ENCODE measurements at places on chromosomes 7 and 10.

DNA sequence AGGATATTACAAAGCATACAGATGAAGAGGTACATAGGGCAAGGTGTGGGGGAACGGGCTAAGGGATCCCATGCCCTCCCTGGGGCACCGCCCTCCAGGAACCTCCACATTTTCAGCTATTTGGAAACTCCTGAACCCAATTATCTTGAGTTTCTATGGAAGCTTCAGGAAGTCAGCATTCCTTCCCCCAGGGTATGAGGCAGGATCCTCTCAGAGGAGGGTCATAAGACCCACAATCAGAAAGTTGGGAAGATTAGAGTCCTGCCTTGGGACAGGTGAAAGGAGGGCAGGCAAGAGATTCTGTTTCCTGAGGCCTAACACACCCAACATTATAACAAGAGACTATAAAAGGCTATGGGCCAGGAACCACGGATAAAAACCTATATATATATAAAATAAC is 98.0 kb downstream of the RALA start:
- DNase-seq, result no peak

GRCh38 chr10:117938104-117938503 is 108.6 kb downstream of the RAB11FIP2 start:
- no peak for DNase-seq

- no peak for DNase-seq
Measured at GRCh38 chr7:43113622-43114457, 1.4 kb downstream of the HECW1 start.

GRCh38 chr7:156661637-156662036 is 21.1 kb downstream of the RNF32 start:
- no peak for DNase-seq

DNA sequence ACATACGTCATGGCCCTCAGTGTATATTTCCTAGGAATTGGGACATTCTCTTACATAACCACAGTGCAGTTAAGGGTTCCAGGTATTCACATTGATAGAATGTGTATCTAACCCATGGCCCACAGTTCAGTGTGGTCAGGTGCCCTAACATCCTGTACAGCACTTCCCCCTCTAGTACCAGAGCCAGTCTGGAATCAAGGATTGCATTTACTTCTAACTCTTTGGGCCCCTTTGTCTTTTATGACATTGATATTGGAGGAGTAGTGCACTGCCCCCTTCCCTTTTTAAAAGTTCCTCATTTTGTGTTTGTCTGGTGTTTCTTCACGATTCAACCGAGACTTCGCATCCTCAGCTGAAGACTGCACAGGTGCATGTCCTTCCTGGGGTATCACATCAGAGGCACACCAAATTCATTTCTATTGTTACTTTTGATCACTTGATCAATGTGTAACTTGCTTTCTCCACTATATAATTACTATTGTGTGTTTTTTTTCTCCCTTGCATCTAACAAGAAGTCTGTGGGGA is 22.4 kb upstream of the NPFFR1 start:
- DNase-seq, result no peak

DNA sequence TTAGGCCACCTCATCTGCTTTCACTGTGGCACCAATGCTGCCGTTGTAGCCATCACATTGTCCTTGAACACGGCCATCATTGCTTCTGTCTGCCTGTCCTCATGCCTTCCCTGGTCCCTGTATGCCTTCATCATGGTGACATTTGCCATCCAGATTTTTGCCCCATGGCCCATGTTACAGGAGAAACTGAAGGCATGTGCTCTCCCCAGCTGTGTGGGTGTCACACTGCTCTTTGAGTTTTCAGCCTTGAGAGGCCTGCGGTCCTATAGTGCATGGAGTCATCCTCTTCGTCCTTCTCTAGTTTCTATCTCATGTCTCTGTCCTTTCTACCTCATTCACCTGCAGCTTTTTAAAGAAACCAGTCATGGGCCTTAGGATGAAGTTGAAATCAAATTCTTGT is 6.2 kb upstream of the SLC26A3 start:
- no peak for DNase-seq

- no peak for DNase-seq
Measured at GRCh38 chr10:48811917-48812316, 127.2 kb downstream of the WDFY4 start.

- DNase-seq, result peak; percentile 35
Measured at GRCh38 chr7:143003393-143004051, 23.4 kb downstream of the OR9A2 start.

DNA sequence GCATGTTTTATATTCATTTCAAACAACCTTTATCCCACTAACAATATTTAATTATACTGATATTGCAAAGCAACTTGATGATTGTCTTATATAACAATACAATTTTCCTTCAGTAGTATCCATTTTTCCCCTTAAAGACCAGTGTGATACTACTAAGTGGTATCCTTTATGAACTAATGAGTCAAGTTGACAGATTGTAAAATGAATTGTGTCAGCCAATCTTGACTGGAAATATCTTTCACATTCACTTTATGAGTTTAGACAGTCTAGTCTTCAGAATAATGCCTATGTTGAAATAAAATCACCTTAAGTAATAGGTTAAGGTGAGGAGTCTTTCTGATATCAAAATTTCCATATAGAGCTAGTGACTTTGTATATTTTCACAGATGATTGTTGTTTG is 950.0 kb upstream of the CELF2 start:
- DNase-seq, result no peak

- DNase-seq, result no peak
Measured at GRCh38 chr7:68730964-68731363, 867.3 kb upstream of the AUTS2 start.

DNA sequence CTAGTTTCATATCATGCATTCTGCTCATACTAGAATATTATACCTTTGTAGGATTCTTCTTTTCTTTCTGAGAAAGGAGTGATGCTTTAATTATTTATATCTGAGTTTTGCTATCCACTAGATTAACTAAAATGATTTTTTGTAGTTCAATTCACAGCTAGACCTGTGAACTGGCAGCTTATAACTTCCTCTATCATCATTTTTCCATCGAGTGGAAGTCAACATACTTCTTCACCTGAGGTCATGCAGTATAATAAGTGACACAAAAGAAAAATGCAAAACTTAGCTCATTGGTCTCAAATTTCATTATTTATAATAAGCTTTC is 8.0 kb downstream of the LRRN3 start:
- no peak for DNase-seq

GRCh38 chr10:2236876-2237275 is 499.6 kb upstream of the ADARB2 start:
- DNase-seq, result no peak

GRCh38 chr10:120578890-120579289 is 121.9 kb downstream of the PLPP4 start:
- DNase-seq, result no peak

GRCh38 chr10:77253147-77253545 is 384.5 kb downstream of the KCNMA1 start:
- DNase-seq, result no peak

- DNase-seq, result no peak
Measured at GRCh38 chr10:127909716-127910463, 3.0 kb downstream of the PTPRE start.

- DNase-seq, result no peak
Measured at GRCh38 chr7:138814816-138815332, 16.9 kb upstream of the ATP6V0A4 start.

- no peak for DNase-seq
Measured at GRCh38 chr10:119149729-119150128, 15.8 kb downstream of the SFXN4 start.

GRCh38 chr10:1669433-1669832 is 67.9 kb downstream of the ADARB2 start:
- no peak for DNase-seq

DNA sequence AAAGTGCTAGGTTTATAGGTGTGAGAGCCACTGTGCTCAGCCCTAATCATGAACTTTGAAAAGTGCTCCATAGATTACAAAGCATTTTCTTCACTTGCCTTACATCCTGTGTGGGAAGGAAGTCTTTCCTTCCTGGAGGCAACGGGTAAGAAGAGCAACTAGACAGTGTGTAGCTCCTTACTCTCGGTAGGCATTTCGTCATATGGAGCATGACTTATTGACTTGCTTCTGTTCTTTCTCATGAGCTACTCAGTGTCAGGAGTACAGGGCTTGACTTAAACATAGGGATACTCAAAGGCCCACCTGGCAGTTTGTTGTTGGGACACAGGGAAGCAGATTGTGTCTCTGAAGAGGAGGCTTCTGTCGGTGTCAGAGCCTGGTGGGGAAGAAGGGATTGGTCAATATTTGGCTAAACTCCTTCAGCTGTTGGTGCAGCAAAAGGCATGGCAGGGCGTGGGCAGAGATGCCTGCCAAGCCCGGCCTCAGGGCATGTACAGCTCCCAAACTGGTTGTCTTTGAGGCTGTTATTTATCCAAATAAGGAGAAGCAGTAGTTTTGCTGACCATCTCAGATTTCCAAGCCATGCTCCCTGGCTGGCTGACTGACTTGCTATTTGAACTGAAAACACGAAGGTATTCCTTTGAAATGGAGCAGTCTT is 248.9 kb downstream of the KIAA1217 start:
- DNase-seq, result no peak

All from stimulated activated naive CD4-positive, alpha-beta T cell (primary cell).